Stimulated activated CD4-positive, alpha-beta T cell treated with anti-CD3 and anti-CD28 coated beads, Interleukin-2, amount 100 ng/mL, for 4 hours (primary cell): ENCODE measurements at places on chromosomes 3 and 15.

DNA sequence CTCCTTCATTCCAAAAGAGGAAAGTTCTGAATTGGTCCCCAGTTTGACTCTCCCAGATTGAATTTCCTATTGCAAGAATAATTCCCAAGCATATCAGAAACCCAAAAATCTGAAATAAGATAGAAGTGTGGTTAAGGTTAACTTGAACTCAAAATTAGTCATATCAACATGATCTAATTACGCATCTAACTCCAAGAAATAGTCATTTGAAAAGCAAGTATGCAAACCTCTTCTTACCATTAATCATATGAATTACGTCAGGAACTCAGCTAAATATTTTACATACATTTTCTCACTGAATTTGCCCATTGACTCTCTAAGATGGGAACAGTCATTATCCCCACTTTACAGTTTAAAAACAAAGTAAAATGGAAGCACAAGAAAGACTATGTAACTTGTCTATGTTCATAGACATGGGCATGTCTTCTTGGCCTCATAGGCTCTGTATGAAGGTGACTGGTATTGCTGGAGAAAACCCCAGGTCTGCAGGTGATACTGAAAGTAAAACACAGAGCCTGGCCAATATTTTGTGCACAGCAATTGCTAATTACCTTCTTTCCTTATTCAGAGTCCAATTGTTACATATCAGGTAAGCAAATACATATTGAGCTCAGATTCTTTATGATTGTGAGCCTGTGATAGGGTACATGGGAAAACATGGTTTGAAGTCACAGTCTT lies 139.2 kb downstream of the ATP8B4 start:
- DNase-seq: no peak

GRCh38 chr3:152071924-152072323 lies 196.8 kb upstream of the MBNL1 start:
- no peak for DNase-seq

- DNase-seq: no peak
Observed at GRCh38 chr3:173411375-173411973, 13.9 kb downstream of the NLGN1 start.

DNA sequence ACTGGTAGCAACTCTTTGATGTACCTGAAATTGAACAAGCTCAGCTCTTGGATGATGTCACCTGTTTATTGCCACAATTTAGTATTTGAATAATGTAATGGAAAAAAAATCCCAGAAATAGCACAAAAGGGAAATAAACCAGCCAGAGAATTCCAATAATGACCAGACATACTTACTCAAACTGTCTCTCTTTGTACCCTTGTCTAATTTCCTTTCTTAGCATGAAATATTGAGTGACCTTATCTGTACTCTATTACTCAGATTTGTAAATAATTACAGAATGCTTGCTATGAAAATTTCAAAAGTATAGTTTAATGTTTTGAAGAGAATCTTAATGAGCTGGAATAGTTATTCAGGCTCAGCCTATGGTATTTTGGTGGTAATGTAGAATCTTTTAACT lies 555.4 kb upstream of the SGO1 start:
- DNase-seq: no peak

DNA sequence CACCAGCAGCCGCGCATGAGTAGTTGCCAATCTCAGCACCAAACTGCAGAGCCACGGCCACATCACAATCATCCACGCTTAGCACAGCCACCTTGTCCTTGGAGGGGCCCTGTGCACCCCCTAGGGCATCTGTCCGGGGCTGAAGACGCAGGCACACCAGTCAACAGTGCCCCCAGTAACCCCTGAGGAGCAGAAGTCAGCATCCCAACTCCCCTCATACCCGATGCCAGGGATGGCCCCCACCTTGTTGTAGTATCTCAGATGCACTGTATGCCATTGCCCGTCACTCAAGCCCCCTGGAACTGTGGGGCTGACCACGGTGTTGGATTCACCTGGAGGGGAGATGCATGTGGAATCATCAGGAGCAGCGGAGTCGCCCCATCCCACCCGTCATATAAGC lies 7.6 kb downstream of the CELSR3 start:
- DNase-seq: no peak

GRCh38 chr15:89575656-89576416 lies 567 bp downstream of the TICRR start:
- DNase-seq: no peak

DNA sequence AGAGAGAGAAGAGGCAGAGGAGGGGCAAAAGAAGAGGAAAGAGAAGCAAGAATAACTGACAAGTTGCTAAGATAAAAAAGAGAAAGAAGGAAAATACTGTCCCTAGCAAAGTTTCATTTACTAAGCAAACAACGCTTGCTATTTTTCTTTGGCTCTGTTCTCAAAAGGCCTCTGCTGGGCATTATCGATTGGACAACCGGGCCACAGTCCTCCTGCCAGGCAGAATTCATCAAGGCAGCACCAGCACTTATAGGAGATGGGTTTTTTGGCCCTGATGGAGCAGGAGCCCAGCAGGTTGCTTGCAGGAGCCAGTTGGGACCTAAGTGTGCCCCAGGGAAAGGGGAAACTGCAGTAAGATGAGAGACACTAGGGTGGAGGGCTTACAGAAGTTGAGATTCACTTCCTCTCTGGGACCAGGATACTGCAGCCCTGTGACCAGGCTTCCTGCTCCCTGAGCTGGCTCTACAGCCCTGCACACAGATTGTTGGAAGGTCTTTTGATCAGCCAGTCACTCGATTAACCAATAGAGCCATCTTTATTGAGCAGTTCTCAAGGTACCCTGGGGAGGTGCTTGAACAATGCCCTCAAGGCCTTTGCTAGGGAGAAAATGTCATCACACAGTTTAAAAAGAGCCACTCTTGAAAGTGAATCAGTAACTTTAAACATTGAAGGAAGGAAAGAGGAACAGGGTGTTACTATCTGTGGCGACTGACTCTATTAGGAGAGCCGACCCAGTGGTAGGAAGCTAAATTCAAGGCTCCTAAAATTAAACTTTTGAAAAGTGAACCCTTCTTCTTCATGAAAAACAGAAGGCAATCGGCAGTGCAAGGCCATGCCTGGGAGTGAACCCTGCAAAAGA lies 28.8 kb upstream of the GLCE start:
- no peak for DNase-seq

DNA sequence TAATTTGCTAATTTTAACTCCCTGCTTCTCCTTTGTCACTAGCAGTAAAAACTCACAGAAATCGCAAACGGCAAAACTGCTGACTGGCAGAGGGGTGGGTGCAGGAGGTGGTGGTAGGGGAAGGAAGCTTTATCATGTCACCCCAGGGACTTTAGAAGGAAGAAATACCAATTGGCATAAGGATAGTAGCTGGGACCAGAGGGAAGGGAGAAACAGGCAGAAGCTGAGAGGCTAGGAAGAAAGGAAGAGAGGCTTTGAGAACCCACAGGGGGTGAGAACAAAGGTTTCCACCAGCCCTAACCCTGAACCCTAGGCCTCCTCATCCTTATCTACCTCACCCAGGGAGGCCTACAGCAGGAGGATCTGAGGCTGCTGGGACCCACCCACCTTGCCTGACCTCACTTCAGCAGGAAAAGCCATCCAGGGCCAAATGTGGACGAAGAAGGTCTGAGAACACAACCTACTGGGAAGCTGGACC lies 10.7 kb downstream of the ITGB5 start:
- DNase-seq: no peak

DNA sequence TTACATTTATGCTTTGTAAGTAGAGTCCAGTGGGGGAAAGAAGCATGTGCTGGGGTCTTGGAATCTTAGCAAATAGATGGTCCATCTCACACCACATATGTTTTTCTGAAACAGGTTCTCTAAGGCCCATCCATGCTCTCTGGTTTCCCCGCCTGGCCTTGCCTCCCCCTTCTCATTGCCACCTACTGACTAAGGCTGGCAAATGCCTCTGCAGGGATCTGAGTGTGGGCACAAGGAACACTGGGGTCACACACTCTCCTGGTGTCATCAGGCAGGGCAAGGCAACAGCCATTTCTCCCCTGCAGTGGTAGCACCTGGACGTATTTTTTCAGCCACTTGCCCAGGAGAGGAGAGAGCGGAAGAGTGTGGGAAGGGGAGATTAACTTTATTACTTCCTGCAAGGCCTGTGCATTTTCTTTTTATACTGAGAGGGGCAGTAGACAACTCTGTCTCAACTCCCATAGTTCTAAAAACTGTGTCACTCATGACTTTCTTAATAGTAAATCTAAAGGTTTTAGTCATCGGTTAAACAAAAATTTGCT lies 804.2 kb upstream of the NECTIN3 start:
- no peak for DNase-seq

DNA sequence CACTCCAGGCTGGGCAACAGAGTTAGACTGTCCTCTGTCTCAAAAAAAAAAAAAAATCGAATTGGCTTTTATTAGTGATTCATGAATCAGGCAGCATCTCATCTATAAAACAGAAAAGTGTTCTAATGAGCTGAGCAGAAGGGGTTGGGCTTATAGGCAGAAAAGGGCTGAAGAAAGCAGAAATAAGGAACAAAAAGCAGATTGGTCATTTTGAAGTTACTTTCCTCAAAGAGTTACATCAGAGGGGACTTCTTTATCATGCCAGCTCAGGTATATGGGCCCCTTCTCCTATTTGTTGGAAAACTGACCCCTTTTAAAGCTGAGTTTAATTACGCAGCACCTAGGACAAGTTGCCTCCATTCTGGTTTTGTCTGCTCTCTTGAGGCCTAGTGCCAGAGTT lies 722 bp upstream of the POGLUT1 start:
- DNase-seq: no peak

DNA sequence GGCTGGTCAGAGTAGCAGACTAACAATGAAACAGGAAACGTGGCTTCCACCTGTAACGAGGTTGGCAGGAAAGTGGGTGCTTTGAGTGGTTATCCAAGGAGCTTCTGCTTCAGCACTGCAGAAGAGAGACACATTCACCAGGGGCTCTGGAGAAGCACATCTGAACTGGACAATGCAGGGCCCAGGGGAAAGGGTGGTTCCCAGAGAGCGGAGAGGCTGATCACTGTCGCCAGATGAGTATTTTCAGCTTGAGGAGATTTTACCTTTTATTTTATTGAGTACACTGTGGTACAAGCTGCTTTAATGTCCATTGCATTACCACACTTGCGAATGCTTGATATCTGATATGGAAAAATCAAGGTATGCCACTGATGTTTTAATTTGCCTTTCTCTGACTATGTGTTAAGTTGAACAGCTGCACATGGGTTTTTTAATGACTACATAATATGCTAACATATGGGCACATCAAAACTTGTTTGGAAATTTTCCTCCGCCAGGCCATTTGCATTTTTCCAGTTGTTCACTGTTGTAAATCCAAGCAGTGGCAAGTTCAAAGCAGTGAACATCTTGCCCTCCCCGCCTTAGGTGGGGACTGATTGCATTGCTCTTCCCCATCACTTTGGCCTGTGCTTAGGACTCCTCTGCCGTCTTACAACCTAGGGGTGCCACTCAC lies 52.1 kb downstream of the LRTM1 start:
- no peak for DNase-seq

DNA sequence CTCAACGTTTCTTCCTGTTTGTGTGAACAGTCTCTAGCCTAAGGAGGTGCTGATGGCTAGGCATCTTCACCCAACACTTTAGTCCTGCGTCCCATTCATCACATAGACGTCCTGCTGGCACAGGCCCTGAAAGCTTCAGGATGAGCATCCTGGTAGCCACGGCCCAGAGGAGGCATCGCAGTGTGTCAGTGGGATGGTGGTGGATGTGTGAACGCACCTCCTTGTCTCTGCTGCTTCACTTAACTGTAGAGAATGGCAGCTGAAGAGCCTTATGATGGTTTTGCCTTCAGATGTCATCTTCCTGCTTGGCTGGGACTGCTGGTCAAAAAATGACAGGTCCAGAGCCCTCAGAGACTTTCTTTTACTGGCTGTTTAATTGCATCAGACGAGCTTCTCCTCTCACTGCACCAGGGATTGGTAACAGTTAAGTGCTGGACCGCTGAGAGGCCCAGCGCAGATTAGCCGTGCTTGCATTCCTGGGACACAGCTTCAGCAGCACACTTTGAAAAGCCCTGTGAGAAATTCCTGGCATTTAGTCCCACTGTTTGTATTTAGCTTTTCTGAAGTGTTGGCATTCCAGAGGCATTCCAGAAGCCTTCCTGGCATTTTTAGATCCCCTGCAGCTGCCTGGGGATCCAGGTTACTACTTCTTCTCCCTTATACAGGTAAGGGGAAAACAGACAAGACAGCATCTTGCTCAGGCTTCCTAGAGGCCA lies 132.4 kb upstream of the PLXNA1 start:
- DNase-seq: no peak

- no peak for DNase-seq
Observed at GRCh38 chr3:37680401-37680800, 181.3 kb upstream of the CTDSPL start.

GRCh38 chr3:175005193-175005592 lies 146.1 kb downstream of the NAALADL2 start:
- no peak for DNase-seq

- no peak for DNase-seq
Observed at GRCh38 chr3:40968666-40969065, 230.6 kb upstream of the CTNNB1 start.

- DNase-seq: no peak
Observed at GRCh38 chr3:190968616-190969015, 106.1 kb upstream of the GMNC start.

DNA sequence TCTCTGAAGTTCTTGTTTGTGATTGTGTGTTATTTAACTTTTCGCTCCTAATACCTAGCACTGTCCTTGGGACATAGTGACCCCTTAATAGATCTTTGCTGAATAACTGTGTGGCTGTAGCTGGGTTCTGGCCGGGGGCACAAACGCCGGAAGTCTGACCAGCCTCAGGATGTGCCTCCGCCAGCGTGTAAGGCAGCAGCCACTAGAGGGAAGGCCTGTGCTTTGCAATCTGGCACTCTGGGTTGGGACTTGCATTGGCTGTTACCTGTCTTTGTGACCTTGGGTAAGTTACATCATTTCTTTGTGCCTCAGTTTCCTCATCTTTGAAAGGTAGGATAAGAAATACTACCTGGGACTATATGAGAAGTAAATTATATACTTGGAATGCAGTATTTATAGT lies 158.7 kb downstream of the GHSR start:
- DNase-seq: no peak

- DNase-seq: no peak
Observed at GRCh38 chr3:45628746-45629145, 34.2 kb downstream of the LIMD1 start.

- no peak for DNase-seq
Observed at GRCh38 chr3:127908202-127908601, 6.8 kb upstream of the KBTBD12 start.

DNA sequence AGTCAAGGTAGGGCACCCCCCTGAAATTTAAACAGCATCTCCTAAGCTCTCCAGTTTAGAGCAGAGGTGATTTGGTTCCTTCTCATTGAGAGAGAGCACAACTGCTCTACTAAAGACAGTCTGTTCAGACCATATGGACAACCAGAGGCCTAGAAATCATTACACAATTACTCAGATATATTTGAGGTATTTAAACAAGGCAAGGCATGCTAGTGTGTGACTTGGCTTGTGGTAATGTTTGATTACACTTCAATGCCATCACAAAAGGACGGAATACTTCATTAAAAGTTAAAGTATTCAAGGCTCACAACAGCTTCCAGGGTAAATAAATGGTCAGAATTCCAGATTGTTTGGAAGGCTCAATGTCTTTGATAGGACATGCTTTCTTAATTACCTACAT lies 110.2 kb downstream of the LRTM1 start:
- DNase-seq: no peak

- peak; percentile 22 for DNase-seq
Observed at GRCh38 chr15:84955089-84955848, 26.4 kb upstream of the PDE8A start.
